ENCODE measurements at places on chromosomes 7 and 10. TPM values are rescaled to one million over a fixed set of nuclear protein-coding genes. Genes with fewer than 3 reads are reported as not detected.

GRCh38 chr7:129110258-129110981 is 34.1 kb upstream of the TSPAN33 start:
- no peak for DNase-seq

DNA sequence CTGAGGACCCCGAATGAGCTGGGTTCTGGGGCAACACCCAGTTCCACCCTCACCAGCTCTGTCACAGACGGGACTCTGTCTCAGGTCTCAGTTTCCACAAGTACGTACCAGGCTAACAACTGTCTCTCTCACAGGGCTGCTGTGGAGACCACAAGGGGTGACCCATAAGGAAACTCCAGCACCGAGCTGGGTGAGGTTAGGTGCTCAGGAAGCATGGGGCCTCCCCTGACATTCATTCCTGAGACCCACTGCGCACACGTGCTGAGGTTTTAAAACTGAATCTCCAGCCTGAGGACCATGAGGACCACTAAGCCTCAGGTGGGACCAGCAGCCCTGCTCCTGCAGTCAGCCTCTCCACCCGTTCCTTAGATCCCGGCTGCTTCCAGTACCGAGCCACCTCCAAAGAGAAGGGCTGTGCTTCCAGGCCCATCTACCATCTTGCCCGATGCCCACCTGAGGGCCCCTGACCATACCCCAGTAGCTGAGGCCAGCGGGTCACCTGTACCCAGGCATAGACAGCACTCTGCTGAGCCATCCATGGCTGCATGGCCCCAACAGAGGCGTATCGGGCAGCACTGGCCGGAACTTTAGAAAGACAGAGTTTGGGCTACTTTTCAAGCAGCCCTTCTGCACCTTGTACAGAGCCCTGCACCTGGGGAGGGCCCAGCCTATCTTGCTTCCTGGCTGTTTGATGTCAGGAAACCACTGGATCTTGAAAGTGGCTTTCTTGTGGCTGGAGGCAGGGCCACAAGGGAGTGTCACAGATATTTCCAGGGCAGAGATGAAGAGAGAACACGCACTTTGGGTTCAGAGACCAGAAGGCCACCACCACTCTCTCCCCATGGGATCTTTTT is 18.7 kb downstream of the HSPA12A start:
- DNase-seq = no peak

DNA sequence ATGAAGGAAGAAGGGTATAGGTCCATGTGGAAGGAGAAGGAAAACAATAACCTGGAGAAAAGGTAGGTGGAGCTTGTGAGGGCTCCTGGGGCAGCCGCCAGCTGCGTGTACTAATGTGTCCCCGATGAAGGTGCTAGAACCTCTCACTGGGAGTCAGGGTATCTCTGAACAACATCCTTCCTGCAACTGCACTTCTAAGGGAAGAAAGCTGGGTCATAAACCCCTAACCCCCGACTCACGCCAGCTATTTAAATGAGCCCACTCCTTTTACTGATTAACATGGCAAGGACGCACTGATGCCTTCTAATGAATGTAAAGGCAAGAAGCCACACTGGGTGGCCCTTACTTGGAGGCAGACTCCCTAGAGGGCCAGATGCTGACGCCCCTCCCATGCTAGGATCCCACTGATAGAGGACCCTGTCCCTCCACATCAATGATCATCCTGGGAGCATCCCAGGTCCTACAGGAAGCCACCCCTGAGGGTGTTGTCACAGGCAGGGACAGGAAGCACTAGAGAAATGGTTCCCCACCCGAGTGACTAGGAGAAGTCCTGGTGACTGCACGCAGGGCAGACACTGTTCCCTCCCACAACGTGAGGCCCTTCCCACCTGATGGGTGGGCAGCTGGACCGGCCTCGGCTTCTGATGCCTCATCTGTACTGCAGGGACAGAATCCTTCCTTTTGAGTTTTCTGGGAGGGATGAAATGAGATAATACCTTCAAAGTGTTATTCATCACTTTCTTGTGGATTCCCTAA is 20.4 kb downstream of the JCAD start:
- no peak for DNase-seq

DNA sequence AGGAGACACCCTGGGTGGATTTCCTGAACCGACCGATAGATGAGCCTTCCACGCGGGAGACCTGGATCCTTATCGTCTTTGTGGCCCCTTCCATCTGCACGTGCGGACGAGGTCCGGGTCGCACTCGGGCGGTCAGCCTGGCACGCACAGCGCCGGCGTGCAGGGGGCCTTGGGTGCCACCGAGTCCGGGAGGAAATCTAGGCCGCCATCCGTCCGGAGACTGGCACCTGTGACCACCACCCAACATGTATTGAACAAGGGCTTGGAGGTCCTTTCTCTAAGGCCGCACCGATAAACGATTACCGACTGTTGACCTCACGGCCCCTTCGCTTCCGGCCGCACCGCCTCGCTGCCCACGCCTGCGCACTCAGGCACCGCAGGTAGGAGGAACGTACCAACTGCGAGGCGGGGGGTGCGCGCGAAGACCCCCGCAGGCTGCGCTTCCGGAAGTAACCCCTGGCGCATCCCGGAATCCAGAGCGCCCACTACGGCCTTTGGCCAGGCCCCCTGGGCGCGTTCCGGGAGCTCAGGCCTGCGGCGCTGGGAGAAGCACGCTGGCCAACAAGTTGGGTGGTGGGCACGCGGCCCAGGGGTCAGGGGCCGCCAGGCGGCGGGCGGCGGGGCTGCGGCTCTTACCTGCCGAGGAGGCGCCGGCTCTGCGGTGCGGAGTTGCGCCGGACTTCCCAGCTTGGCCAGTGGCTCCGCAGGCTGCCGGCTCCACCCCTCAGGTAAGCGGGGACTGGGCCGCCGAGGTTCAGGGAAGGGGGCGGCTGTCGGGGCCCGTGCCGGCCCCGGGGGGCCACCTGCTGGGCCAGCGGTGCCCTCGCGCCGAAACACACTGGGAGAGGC is at the start of the genes ACTR3C and LRRC61:
ACTR3C (minus strand) TSS at position 713 of the 849 bp plus-strand sequence. CDS start 28,249 bp downstream, outside the sequence.
LRRC61 (plus strand) TSS at position 523 of the 849 bp plus-strand sequence. CDS start 13,507 bp downstream, outside the sequence.
- peak; percentile 48 for DNase-seq

Gene AGMO
- total RNA-seq = not detected

Gene ATE1
- total RNA-seq = 35.6 TPM

Gene GIMAP1
- total RNA-seq = not detected

Gene FAM180A
- not detected for total RNA-seq

Gene ZCWPW1
- 0.54 TPM for total RNA-seq

All from G401 (cell line).